ENCODE measurements at places on chromosomes 11 and 22. TPM values are rescaled to one million over a fixed set of nuclear protein-coding genes. Genes with fewer than 3 reads are reported as not detected.

Gene C11orf86
- not detected for polyA plus RNA-seq

Gene ASCL3
- not detected for polyA plus RNA-seq

Gene P2RX3
- polyA plus RNA-seq: 0.07 TPM

Gene ZNF214
- 0.34 TPM for polyA plus RNA-seq

Gene MS4A4E
- 0.14 TPM for polyA plus RNA-seq

Gene C11orf91
- not detected for polyA plus RNA-seq

Measured in pancreas (tissue), 10 donors.